ENCODE measurements at places on chromosomes 12 and 14. TPM values are rescaled to one million over a fixed set of nuclear protein-coding genes. Genes with fewer than 3 reads are reported as not detected.

Gene MYH6
- not detected for total RNA-seq

GRCh38 chr12:124893792-124894516 lies 20.5 kb downstream of the UBC start:
- DNase-seq, result no peak
- no peaks in the 10 kb centered on the region for H3K36me3 ChIP-seq
- H3K4me3 ChIP-seq, result no peak overlapping the region
- H3K27ac ChIP-seq, result no peak overlapping the region

GRCh38 chr14:68675233-68675577 lies 117.7 kb downstream of the ZFP36L1 start:
- H3K4me1 ChIP-seq, result peaks cover 12% of the 10 kb centered on the region
- no peaks in the 10 kb centered on the region for H3K27me3 ChIP-seq
- H3K27ac ChIP-seq, result no peak overlapping the region
- H3K4me3 ChIP-seq, result no peak overlapping the region
- H3K36me3 ChIP-seq, result no peaks in the 10 kb centered on the region

DNA sequence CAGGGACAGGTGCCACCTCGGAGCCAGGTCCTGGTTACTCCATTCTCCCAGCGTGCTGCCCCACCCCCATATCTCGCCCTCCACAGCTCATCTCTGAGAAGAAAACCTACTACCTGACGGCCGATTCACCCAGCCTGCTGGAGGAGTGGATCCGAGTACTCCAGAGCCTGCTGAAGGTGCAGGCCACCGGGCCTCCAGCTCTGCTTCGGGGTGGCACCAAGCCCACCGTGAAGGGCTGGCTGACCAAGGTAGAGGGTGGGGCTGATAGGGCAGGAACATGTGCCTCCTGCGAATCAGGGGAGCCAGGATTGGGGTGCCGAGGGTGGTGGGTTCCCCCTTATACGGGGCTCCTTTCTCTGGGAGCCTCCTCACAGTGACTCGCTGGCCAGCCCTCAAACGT lies 25.9 kb downstream of the PIGH start:
- H3K4me3 ChIP-seq, result no peak overlapping the region
- H3K4me1 ChIP-seq, result peaks cover 5% of the 10 kb centered on the region
- no peaks in the 10 kb centered on the region for H3K27me3 ChIP-seq

GRCh38 chr14:104085032-104085888 lies at the start of gene ASPG:
Gene ASPG (plus strand): TSS chr14:104085700. CDS start chr14:104085771, 71 bp downstream.
- no peaks in the 10 kb centered on the region for H3K36me3 ChIP-seq
- no peak within 1 kb of the TSS for H3K27ac ChIP-seq
- no peak within 1 kb of the TSS for H3K4me3 ChIP-seq
- peaks cover 5% of the 10 kb centered on the region for H3K27me3 ChIP-seq
- peak; percentile 38 for DNase-seq
- H3K4me1 ChIP-seq, result no peaks in the 10 kb centered on the region

DNA sequence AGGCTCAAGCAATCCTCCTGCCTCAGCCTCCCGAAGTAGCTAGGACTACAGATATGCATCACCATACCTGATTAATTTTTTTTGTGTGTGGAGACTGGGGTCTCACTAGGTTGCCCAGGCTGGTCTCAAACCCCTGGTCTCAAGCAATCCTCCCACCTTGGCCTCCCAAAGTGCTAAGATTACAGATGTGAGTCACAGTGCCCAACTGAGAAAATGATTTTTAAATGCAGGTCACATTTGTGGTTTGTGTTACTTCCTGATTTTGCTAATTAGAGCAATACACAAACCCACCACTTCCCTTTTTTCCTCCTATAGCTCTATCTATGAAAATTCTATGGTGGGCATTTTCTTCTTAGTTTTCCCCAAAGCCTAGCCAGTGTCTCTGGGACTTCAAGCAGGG lies 45.5 kb upstream of the TMEM263 start:
- no peak for DNase-seq
- peaks cover 19% of the 10 kb centered on the region for H3K27me3 ChIP-seq
- H3K4me3 ChIP-seq, result no peak overlapping the region
- H3K27ac ChIP-seq, result no peak overlapping the region
- no peaks in the 10 kb centered on the region for H3K36me3 ChIP-seq

GRCh38 chr12:131754184-131754583 lies 43.3 kb downstream of the SFSWAP start:
- H3K27ac ChIP-seq, result no peak overlapping the region
- no peaks in the 10 kb centered on the region for H3K4me1 ChIP-seq
- peaks cover 39% of the 10 kb centered on the region for H3K36me3 ChIP-seq
- H3K4me3 ChIP-seq, result no peak overlapping the region

DNA sequence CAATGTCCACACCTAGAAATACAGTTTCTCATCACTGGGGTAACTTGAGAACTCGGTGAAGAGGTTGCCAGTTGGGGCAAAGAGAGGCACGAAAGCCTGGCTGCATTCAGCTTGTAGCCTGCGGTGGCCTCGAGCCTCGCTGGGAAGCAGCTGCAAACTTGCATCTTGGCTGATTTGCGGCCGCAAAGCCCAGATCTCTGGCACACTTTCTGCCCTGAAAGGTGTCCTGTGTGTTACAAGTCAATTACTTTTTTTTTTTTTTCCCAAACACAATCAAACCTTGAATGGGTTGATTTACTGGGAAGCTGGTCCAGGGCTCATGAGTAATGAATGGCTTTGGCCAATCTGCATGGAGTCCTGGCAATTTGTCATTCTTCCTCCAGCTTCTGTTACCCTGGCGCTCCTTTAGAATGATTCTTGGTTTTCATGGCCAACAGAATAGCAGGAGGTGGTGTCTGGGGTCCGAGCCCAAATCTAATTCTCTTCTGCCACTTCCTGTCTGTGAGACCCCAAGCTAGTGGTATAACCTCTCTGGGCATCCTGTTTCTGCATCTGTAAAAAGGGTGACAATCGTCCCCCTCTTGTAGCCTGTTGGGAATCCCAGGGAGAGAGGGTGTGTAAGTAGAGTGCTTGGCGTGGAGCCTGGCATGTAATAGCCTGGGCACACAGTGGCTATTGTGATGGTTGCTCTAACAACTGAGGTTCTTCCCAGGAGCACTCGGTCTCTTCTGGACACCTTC lies 6.7 kb downstream of the BCL7A start:
- H3K27me3 ChIP-seq, result peaks cover 1% of the 10 kb centered on the region
- peaks cover 10% of the 10 kb centered on the region for H3K4me1 ChIP-seq
- no peak overlapping the region for H3K27ac ChIP-seq
- H3K36me3 ChIP-seq, result peaks cover 1% of the 10 kb centered on the region
- H3K4me3 ChIP-seq, result peak overlapping the region; percentile 0

DNA sequence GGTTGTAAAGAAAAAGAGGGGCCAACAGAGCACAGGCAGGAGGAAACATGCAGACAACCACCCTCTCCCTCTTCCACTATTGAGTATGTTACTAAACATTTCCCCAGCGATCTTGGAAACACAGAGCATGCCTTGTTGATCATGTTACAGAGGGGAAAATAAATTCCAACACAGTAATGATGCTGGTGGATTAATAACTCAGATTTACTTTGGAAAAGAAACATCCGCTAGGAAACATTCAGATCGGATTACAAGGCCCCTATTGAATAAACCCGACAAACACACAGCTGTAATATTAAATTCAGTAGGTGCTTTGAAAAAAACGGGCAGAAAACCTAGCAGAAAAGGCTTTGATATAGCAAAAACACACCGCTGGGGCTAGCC lies 5.4 kb downstream of the BMP4 start:
- peaks cover 22% of the 10 kb centered on the region for H3K4me1 ChIP-seq
- DNase-seq, result no peak
- no peaks in the 10 kb centered on the region for H3K36me3 ChIP-seq
- H3K27me3 ChIP-seq, result peaks cover 70% of the 10 kb centered on the region
- H3K4me3 ChIP-seq, result no peak overlapping the region

- no peak for DNase-seq
- no peak overlapping the region for H3K27ac ChIP-seq
- peaks cover 75% of the 10 kb centered on the region for H3K27me3 ChIP-seq
- no peak overlapping the region for H3K4me3 ChIP-seq
Observed at GRCh38 chr14:101435546-101435945, 125.7 kb upstream of the DIO3 start.

All from activated naive CD8-positive, alpha-beta T cell treated with anti-CD3 and anti-CD28 coated beads, Interleukin-2, amount 10 ng/mL, durations not matched to agents 7 days and 5 days (primary cell).